Activated naive CD8-positive, alpha-beta T cell treated with anti-CD3 and anti-CD28 coated beads, Interleukin-2, amount 50 U/mL, for 16 hours (primary cell): ENCODE measurements at places on chromosomes 1 and 21.

- no peak for DNase-seq
Measured at GRCh38 chr21:31781737-31782136, 49.8 kb upstream of the SCAF4 start.

GRCh38 chr1:87242445-87243185 is 86.1 kb upstream of the LMO4 start:
- no peak for DNase-seq

DNA sequence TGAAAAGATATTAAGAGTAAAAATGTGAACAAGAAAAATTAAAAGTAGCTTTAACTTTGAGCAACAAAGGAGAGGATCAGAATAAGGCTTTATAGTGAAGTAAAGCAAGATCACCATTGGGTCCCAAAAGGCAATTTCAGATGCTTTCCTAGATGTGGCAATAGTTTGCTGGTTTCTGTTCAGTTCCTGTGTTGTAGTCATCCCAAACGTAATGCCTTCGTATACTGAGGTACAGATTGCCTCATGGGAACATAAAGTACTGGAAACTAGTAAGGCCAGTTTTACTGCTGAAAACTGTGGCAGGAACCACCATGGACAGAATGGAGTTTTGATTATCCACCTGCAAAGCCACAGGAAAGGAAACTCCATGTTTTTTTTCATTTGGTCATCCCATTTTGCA is 283.5 kb upstream of the SGIP1 start:
- no peak for DNase-seq

DNA sequence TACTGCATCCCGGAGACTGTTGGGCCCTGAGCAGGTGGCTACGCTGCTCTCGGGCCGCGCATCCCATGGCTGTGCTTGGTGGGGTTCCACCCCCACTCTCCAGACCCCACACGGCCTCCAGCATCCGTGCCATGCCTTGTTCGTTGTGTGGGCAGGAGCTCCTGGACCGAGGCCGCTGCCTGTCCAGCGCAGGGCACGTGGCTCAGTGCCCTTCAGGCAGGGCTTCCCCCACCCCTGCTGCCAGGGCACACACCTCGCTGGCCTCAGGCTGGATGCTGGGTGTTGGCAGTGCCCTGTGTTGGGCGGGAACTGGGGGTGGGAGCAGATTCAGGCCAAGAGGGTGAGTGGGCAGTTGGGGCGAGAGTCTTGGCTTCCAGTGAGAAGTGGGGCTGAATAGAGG is 9.9 kb downstream of the PRKCZ start:
- DNase-seq: no peak

GRCh38 chr21:8993284-8993942 is 1528.0 kb upstream of the TPTE start:
- no peak for DNase-seq

DNA sequence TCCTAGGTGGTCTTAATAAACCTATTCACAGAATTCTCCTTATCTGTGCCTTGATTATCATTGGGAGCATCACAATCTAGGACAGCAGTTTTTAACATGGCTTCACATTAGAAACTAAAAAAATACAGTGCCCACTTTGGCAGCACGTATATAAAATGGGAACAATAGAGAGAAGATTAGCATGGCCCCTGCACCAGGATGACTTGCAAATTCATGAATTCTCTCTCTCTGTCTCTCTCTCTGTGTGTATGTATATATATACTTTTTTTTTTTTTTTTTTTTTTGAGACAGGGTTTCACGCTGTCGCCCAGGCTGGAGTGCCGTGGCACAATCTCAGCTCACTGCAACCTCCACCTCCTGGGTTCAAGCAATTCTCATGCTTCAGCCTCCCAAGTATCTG is 6.2 kb upstream of the PPP1R8 start:
- DNase-seq: no peak

GRCh38 chr1:55288245-55288644 is 73.1 kb upstream of the USP24 start:
- DNase-seq: no peak

DNA sequence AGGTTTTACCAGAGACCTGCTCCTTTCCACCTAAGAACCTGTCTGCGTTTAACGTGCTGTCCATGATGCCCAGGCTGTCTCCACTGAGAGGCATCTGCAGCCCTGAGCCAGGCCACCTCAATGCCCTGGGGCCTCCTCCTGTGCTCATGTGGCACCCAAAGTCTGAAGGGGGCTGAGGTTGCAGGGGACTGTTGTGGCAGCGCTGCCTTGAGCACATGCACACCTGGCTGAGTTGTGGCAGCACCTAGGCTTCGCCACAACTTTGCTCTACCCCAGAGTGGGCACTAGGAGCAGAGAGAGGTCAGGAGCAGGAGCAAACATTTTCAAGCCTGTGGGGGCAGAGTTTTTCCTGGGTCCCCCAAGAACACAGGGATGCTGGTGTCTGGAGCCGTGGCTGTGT is 1527.1 kb downstream of the PLA2G4A start:
- no peak for DNase-seq

GRCh38 chr1:187848321-187848720 is 1019.6 kb downstream of the PLA2G4A start:
- no peak for DNase-seq

GRCh38 chr1:182348961-182349747 is 42.4 kb downstream of the GLUL start:
- no peak for DNase-seq

- DNase-seq: no peak
Measured at GRCh38 chr1:40895601-40896000, 33.4 kb upstream of the CITED4 start.

DNA sequence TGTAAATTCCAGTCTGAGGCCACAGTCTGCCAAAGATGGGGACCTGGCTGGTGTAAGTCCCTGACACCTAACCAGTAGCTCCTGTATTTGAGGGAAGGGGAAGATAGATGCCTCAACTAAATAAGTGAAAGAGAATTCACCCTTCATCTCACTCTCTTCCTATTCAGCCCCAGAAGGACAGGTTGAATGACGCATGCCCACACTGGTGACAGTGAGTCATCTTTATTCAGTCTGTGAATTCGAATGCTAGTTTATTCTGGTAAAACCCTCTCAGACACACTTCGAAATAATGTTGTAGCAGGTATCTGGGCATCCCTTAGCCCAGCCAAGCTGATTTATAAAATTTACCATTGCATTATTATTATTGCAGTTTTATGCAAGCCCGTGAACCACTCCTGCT is 617.0 kb upstream of the PRMT6 start:
- DNase-seq: no peak

- DNase-seq: no peak
Measured at GRCh38 chr1:216553766-216554165, 130.5 kb upstream of the USH2A start.

- no peak for DNase-seq
Measured at GRCh38 chr1:115680730-115681111, 39.0 kb downstream of the VANGL1 start.

DNA sequence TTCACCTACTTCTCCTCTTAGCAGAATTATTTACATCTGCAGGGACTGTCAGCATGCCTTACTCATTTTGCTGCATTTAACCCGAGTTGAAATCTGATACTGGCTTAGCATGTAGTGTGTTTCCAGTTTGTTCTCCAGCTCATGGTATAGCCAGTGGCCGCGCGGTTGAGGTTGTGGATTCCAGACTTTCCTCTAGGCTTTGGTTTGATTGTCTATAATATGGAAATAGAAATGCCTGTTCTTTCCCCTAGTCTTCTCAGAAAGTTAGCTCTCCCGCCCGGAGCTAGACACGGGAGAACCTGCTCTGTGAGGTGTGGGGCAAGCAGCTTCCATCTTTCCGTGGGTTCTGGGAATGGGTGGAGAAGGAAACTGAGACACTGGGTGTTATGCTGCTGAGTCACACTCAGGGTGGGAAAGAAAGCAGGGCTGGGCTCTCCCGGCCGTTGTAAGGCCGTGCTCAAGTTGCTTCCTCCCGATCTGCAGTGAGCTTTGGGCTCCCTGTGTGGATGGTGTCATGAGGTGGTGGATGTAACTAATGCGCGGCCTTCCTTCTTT is 206.8 kb upstream of the TMEM51 start:
- DNase-seq: no peak

DNA sequence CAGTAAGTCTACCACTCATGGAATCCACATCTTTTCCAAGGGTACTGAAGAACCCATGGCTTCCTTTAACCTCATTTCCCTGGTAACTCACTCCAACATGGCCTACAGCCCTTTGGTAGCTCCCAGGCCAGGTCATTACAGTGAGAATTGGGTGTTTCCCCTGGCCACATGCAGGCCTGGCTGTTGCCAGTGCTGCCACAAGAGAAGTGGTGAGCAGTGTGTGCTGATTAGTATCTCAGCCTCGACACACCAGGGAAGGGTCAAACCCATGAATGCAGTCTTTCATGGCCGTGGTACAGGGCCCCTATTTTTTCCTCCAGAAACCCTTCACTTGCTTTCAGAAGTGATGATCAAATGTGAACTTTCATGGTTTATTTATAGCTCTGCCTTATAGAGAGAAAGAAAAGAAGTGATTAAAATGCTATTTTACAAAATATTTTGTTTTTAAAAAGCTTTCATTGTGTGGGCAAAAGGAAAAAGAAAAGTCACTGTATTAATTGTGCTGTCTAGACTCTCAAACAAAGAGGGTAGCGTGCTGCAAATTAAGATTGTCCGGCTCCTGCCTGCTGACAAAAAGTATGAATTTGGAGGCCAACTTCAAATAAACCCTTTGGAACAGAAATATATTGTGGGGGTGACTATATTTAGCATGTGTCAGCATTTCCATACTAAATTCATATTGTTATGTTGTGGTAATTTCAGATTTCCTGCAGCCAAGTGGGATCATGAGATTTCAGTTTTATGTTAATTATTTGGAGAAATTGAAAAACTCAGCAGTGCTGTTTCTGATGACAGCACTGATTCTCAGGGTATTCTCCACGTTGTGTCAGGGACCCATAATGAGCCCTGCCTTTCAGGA is 62.0 kb upstream of the HOOK1 start:
- DNase-seq: no peak

GRCh38 chr1:230896779-230897178 is 28.5 kb upstream of the C1orf198 start:
- no peak for DNase-seq

- no peak for DNase-seq
Measured at GRCh38 chr1:4786055-4786454, 131.6 kb downstream of the AJAP1 start.

DNA sequence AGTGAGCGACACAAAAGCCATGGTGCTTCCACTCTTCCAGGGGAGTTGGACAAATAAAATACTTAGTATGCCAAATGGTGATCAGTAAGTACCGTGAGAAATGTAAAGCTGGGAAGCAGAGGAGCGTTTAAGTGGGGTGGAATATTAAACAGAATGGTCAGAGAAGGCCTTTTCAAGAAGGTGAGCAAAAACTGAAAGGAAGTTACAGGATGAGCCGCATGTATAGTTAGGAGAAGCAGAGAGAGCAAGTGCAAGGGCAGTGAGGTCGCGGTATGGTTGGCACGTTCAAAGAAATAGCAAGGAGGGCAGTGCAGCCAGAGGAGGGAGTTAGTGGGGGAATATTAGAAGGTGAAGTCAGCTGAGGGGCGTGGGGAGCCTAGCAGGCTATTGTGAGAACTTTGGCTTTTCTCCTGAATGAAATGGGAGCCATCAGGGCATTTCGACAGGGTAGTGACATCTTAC is 748 bp upstream of the ATP6V0B start:
- no peak for DNase-seq

- no peak for DNase-seq
Measured at GRCh38 chr1:61490924-61491323, 234.0 kb downstream of the TM2D1 start.

- no peak for DNase-seq
Measured at GRCh38 chr1:177884479-177885021, 85.3 kb downstream of the SEC16B start.

DNA sequence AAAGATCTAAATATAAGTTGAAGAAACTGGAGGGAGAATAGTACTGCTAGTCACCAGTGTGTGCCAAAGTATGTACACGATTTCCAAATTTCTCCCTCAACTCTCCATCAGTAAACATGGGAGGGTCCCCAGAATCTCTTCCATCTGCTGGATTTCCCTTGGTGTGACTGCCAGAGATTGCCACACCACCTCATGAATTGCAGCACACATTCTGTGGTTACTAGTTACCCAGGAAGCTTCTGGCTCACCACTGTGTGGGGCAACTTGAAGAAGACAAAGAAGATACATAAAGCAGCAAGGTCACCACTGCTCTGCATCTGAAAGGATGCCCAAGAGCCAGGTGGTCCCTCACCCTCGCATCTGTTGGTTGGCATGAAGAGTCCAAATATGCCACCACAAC is 191.7 kb upstream of the ESRRG start:
- DNase-seq: no peak

- DNase-seq: no peak
Measured at GRCh38 chr1:61117283-61117682, 34.9 kb downstream of the NFIA start.

DNA sequence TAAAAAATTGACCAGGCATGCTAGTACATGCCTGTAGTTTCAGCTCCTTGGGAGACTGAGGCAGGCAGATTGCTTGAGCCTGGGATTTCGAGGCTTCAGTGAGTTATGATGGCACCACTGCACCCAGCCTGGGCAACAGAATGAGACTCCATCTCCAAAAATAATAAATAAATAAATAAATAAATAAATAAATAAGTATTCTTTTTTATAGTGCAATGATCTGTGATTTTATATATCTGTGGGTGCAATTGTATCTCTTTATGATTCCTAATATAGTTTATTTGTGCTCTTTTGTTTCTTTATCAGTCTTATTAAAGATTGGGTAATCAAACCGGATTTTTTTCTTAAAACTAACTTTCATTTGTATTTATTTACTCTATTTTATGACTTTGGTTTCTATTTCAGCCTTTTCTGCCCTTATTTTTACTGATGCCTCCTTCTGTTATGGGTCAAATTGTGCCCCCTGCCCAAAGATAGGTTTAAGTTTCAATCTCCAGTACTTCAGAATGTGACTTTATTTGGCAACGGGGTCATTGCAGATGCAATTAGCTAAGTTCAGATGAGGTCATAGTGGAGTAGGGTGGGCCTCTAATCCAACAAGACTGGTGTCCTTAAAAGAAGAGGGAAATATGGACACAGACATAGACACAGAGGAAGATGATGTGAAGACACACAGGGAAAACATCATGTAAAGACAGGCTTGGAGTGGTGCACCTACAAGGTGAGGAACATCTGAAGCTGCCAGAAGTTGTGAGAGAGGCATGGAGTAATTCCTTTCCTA is 74.9 kb upstream of the CDC42BPA start:
- DNase-seq: no peak

GRCh38 chr1:234933475-234933874 is 195.2 kb downstream of the TOMM20 start:
- no peak for DNase-seq

DNA sequence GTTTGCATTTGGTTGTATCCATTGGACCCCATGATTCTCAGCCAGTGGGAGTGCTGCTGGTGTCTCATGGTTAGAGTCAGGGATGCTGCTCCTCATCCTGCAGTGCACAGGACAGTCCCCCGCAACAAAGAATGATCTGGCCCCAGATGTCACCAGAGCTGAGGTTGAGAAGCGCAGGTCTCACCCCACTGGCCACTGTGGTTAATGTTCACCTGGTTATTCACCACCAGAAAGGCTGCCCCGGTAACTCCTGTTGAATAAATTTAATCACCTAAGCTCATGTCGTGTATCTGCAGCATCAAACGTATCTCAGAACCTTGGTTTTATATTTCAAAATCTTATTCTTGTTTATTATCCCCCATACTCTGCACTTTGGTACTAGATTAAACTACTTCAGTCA is 75.8 kb downstream of the ATP5PO start:
- DNase-seq: no peak

GRCh38 chr1:2041305-2041704 is 8.9 kb upstream of the PRKCZ start:
- DNase-seq: no peak
